ENCODE measurements at places on chromosomes 16 and 17.

DNA sequence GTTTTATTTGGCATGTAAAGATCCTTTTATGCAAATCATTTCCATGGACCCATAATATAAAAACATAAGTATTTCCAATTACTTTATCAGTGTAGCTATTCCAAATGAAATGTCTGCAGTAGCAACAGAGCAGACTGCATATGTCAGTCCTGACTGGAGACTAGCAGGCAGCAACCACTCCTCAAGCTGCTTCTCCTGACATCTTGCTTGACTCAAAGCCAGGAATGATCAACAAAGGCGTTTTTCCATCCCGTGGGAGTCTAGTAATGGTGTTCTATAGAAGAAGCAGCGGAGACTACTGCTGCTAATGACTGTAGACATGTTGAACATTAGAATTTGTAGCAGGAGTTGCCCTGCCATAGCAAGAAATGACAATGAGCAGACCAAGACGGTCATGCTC lies 73.2 kb upstream of the AKTIP start:
- no peak for DNase-seq

- DNase-seq, result no peak
Observed at GRCh38 chr17:74070998-74071679, 132.3 kb upstream of the RPL38 start.

GRCh38 chr17:30368912-30369720 lies 9.6 kb upstream of the CPD start:
- no peak for DNase-seq

GRCh38 chr16:81717662-81718189 lies 61.4 kb upstream of the PLCG2 start:
- DNase-seq, result no peak

DNA sequence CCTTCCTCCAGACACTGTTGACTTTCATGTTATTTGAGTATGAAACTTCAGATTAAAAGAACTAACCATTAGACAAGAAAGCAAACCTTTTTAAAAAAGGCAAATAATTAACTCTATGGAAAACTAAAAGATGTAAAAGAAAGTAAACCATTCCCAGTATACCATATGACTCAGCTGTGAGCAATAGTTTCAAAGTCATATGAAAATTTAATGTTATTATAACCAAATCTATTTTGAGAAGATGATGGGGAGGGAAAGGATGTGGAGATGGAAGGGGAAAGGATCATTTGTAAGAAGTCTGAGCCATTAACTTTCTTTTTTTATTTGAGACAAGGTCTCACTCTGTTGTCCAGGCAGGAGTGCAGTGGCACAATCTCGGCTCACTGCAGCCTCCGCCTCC lies 131.8 kb downstream of the IRX5 start:
- DNase-seq, result no peak

DNA sequence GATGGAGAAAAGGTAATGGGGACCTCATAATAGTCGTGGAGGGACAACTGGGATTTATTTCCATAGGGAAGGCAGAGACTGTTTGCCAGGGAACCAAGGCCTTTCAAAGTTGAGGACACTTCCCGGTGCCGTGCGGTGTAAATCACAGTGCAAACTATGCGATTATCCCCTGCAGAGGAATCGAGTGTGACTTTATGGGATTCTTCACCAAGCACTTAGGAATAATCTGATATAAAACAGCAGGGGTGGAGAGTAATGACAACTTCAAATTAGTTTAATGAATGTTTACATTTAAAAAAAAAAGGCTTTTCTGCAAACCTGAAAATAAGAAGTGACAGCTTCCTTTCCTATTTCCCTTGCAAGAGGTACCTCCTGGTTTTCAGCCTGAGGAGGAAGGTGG lies 538.2 kb downstream of the MAF start:
- DNase-seq, result no peak

GRCh38 chr17:3804503-3804931 lies 3.5 kb upstream of the ITGAE start:
- no peak for DNase-seq

DNA sequence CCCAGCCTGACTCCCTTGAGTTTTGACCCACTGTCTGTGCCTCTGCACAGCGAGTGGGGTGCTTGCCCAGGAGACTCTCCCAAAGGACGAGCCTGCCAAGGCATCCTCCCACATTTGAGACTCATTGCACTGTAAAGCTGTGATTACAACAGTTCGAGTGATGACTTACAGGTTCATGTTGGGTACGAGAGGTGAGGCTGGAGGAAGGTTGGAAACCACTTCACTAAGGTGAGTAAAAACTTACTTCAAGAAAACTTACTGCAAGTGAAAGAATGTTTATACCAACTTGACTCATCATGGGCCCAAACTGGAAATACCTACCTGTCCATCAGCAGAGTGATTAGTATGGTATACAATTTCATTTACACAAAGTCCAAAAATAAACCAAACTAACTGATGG lies 360.1 kb upstream of the CDH11 start:
- no peak for DNase-seq

- DNase-seq, result no peak
Observed at GRCh38 chr16:76913046-76913445, 277.9 kb upstream of the MON1B start.

- DNase-seq, result no peak
Observed at GRCh38 chr17:28917465-28917864, 14.6 kb upstream of the DHRS13 start.

DNA sequence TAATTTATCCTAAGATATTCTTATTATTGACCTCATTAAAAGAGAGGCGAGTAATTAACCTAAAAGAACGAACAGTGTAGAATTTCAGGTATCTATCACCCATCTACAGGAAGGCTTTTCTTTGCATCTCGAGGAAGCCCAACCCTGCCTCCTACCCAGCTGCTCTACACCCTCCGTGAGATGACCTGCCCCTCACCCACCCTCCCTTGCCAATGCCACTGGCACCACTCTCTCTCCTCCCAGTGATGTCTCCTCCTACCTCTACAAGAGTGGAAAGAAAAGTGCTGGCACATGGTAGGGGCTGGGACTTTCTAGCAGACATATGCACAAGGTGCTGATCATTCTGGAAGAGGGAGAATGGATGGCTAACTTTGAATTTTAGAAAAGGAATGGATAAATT lies 22.9 kb upstream of the FOXJ1 start:
- DNase-seq, result no peak

GRCh38 chr16:51818342-51818944 lies 667.4 kb upstream of the SALL1 start:
- no peak for DNase-seq

DNA sequence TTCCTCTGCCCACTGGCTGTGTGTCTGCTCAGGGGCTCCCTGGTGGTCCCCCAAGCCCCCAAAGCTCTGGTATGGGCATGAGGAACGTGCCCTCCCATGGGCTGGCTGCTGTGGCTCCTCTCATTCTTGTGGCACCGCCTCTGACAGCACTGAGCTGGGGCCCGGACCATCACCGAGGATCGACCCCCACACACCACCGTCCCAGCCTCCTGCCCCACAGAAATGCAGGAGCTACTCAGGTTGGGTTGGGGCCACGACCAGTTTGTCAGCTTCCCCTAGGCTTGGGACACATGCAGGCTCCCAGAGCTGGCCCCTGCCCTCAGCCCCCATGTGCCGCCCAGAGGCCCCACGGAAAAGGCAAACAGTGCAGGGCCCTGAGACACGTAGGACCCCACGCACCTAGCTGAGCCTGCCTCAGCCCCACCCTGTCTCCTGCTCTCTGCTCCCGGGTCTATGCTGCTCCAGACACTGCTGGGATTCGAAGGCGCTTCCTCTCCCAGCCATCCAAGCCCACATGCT lies 3.3 kb upstream of the CASKIN1 start:
- no peak for DNase-seq

DNA sequence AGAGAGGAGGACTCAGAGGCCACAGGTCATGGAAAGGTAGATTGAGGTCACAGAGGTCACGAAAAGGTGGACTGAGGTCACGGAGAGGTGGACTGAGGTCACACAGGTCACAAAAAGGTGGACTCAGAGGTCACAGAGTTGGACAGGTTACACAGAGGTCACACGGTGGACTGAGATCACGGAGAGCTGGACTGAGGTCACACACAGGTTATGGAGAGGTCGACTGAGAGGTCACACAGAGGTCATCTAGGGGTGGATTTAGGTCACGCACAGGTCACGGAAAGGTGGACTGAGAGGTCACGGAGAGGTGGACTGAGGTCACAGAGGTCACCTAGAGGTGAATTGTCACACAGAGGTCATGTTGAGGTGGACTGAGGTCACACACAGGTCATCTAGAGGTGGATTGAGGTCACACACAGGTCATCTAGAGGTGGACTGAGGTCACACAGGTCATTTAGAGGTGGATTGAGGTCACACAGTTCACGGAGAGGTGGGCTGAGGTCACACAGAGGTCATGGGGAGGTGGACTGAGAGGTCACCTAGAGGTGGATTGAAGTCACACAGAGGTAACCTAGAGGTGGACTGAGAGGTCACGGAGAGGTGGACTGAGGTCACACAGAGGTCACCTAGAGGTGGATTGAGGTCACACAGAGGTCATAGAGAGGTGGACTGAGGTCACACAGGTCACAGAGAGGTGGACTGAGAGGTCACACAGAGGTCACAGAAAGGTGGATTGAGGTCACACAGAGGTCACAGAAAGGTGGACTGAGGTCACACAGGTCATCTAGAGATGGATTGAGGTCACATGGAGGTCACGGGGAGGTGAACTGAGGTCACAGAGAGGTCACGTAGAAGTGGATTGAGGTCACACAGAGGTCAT lies 26.7 kb upstream of the JPT2 start:
- DNase-seq, result no peak

DNA sequence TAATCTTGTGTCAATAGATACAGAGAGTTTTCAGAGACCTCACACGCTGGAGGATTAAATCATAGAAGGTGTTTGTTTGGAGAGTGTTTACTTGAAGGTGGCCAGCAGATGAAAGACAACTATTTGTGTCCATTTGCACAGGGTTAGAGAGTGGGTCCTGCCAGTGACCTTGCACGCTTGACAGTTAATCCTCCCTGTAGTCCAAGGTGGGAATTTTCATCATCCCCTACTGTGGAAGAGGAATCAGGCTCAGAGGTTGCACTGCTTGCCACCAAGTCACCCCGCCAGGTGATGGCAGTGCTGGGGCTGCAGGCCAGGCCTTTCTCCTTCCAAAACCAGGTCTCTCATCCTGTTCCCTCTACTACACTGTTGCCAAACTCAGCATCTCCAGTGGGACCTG lies 12.3 kb downstream of the CDH1 start:
- no peak for DNase-seq

DNA sequence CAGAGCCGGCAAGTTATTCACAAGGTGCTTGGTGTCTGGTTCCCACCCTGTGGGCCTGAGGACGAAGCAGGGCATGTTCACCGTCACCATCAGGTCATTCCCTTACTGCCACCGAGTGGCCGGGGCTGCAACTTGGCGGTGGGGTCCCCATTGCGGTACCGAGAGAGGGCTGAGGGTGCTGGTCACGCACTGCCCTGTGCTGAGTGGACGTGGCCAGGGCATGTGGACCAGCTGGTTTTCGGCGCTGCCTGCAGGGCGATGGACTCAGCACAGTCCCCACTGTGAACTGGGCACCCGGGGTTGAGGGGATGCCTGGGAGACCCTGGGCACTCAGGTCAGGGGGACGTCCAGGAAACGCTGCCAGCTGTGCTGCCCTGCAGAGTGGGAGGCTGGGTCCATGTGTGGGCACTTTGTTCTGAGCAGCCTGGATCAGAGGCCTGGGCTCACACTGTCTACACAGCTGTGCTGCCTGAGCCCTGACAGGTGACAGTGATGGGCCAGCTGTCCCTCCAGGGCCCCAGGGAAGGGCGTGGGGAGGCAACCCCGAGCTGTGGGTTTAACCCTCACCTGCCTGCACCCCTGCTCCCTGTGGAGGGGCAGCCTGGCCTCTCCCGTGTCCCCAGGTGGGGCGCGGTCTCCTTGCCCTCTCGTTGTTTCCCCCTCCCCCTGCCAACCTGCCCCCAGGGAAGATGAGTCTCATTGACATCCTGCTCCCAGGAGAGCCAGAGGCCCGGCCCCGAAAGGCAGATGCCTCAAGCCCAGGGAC lies 39.3 kb upstream of the GNG13 start:
- no peak for DNase-seq

- DNase-seq, result peak; percentile 69
Observed at GRCh38 chr17:16363749-16364536, 10.7 kb upstream of the CENPV start.

DNA sequence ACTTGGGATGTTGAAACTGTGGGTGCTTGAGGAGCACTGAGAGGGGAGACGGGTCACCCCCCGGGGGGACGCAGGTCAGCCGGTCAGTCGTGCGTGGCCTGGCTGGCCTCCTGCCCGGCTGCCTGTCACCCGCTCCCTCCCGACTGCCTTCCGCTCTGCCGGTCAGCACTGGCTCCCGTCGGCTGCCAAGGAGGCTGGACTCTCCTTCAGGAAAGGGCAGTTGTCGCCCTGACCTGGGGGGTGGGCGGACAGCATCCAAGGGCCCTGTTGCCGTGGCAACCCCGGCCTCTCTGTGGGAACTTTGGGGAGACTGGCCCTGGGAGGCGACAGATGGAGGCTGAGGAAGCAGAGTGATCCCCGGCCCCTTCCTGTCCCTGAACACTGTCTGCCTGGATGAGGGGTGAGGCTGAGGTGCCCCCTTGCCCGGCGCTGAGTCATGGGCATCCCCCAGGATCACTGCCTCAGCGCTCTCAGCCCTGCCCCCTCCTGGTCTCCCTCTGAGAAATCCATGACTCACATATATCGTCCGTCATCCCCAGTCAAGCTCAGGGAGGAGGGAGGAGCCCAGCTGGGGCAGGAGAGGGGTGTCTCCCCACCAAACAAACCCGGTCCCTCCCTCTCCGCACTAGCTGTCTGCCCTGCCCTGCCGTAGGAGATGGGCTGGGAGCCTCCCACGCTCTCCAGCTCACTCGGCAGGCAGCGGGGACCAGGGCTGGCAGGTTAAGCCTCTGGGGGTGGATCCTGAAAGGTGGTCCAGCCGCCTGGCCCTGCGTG lies at the start of gene ADGRG1:
Gene ADGRG1 (plus strand): TSS at position 623 of the 774 bp plus-strand sequence. CDS start 21,658 bp downstream, outside the sequence.
- DNase-seq, result no peak

- no peak for DNase-seq
Observed at GRCh38 chr17:42560246-42560645, 1.7 kb upstream of the COASY start.

DNA sequence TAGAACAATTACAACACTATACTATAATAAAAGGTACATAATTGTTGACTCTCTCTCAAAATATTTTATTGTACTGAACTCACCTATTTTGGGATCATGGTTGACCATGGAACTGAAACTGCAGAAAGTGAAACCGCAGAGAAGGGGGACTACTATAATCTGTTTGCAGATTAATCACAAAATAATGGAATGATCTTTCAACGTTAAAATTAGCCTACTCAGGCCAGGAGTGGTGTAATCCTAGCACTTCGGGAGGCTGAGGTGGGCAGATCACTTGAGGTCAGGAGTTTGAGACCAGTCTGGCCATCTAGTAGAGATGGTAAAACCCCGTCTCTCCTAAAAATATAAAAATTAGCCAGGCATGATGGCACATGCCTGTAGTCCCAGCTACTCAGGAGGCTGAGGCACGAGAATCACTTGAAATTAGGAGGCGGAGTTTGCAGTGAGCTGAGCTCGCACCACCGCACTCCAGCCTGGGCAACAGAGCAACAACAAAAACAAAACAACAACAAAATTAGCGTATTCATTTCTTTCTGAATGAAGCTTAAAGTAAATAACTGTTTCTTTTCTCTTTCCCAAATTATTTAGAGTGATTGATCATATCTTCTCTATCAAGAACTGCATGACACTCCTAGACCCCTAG lies 45.6 kb downstream of the IKZF3 start:
- peak; percentile 63 for DNase-seq

Measured in MM.1S (cell line).